ENCODE measurements at places on chromosomes 2 and 18.
A peak's percentile ranks its signal among the peaks of the same experiment; 100 is the strongest.

DNA sequence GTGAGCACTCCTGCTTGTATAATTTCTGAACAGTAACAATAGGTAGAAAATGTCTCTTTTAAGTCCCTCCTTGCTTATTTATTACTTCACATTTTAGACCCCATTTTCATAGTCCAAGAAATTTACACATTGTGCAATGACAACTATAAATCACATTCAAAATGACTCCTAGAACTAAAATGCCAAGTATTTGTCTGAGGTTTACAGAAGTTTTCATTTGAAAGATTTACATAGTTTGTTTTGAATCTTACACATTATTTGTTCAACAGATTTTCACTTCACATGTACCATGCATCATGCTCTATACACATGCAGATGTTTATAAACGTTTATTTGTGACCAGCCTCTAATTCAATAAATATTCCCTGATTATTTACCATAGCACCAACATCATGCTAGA, 15.7 kb upstream of the TRIB2 start:
- no peak for DNase-seq

GRCh38 chr2:74708883-74709282, 54.8 kb downstream of the SEMA4F start:
- DNase-seq = no peak

GRCh38 chr18:58045242-58046092, 1.4 kb downstream of the NEDD4L start:
- DNase-seq = peak; percentile 0

- DNase-seq = no peak
These were observed 26.8 kb downstream of the CCDC68 start for GRCh38 chr18:54932472-54932871.

Data from stimulated activated CD8-positive, alpha-beta memory T cell treated with anti-CD3 and anti-CD28 coated beads, Interleukin-15, amount 100 ng/mL, for 24 hours (primary cell).